ENCODE measurements at places on chromosomes 7 and 10. TPM values are rescaled to one million over a fixed set of nuclear protein-coding genes. Genes with fewer than 3 reads are reported as not detected.

DNA sequence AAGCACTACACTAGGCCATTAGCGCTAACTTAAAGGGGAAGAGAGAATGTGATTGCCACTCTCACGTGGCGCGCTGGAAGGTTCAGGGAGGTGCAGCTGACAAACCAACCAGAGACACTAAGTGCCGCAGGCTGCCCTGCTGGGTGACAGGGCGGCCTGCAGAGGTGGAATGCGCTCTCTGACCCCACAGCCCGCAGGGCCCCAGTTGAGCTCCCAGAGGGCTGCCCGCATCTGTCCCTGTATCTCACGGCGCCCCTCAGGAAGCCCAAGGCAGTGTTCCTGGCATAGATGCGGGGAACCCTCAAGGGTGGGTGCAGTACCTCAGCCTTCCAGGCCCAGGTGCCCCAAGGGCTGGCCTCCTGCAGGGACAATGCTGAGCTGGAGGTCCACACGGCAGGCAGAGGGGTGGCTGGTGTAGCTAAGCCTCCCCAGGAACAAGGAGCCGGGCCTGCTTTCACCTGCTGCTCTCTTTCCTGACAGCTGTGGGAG lies 66.6 kb downstream of the CALML3 start:
- DNase-seq: no peak

GRCh38 chr7:1741751-1742554 lies 71.9 kb downstream of the ELFN1 start:
- DNase-seq: no peak

GRCh38 chr7:26293569-26294308 lies 2.1 kb downstream of the SNX10 start:
- no peak for DNase-seq

The RPEL1 gene
- polyA plus RNA-seq: not detected

The CPA2 gene
- polyA plus RNA-seq: not detected

- no peak for DNase-seq
Measured at GRCh38 chr10:79238158-79238520, 109.1 kb upstream of the PPIF start.

The NPY4R gene
- polyA plus RNA-seq: not detected

DNA sequence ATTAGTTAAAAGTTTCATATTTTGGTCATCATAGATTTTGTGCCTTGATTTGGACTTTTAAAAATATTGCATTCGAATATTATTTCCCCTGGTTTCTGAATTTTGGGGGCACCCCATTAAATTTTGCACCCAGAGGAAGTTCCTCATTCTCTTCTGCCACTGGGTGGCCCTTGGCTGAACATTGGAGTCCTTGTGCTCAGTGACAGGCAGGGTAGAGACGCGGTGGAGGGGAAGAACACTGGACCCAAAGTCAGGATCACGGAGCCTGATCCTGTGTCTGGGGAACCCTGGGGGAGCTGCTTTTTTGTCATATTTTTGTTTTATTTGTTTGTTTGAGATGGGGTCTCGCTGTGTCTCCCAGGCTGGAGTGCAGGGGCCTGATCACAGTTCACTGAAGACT lies 74.7 kb downstream of the MKI67 start:
- DNase-seq: no peak

GRCh38 chr10:104274762-104275721 lies 6.1 kb downstream of the GSTO2 start:
- DNase-seq: peak; percentile 45

- DNase-seq: no peak
Measured at GRCh38 chr10:75428434-75429158, 2.8 kb upstream of the LRMDA start.

- no peak for DNase-seq
Measured at GRCh38 chr7:79093421-79093820, 360.0 kb downstream of the MAGI2 start.

The BMPER gene
- polyA plus RNA-seq: not detected

- DNase-seq: no peak
Measured at GRCh38 chr10:73816917-73817729, 5.7 kb upstream of the NDST2 start.

GRCh38 chr7:27172823-27173510 lies 1.2 kb downstream of the HOXA10 start:
- DNase-seq: no peak

The UPK3BL2 gene
- 6.7 TPM for polyA plus RNA-seq

The CYP3A5 gene
- 0.87 TPM for polyA plus RNA-seq

GRCh38 chr7:144027070-144027469 lies 21.7 kb upstream of the OR2A5 start:
- no peak for DNase-seq

DNA sequence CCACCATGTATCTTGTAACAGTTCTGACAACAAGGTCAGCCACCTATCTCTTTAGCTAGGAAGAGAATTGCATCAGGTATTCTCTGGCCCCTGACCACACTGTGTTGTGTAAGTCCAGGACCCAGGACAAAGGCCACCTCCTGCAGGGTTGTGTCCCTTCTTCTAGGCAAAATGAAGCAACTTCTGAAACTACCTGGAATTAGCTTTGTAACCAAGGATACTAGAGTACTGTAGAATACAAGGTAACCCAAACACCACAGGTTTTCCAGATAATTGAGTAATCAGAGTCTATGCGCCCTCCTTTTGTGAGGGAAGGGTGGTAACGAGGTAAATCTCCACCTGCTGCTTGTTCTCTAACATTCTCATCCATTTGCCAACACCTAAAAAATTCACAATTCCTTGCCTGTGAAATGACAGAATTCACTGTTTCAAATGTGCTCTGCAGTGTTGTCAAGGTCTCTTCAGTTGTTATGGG lies 51.7 kb downstream of the SGMS1 start:
- DNase-seq: no peak

The NOM1 gene
- 7.9 TPM for polyA plus RNA-seq

Data from naive thymus-derived CD4-positive, alpha-beta T cell (primary cell).